ENCODE measurements at places on chromosomes 1 and 21. TPM values are rescaled to one million over a fixed set of nuclear protein-coding genes. Genes with fewer than 3 reads are reported as not detected.

DNA sequence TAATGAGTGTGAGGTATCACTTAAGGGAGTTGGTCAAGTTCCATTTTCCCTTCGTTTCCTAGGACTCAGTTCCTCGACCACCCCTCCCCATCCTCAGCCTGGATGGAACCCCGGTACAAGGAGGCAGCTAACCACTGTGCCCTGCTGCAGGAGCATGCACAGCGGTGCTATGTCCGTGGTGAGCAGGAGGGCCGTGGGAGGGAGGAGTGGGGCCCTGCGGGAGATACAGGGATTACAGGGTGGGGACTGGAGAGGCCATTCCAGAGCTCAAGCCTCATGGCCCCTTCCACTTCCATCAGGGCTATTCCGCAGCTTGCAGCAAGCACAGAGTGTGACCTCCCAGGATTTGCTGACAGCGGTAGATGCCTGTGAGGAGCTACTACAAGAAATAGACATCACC lies 25.8 kb downstream of the HYI start:
- no peak for DNase-seq

GRCh38 chr1:232211149-232211548 lies 418.8 kb downstream of the SIPA1L2 start:
- DNase-seq: no peak

GRCh38 chr1:212205006-212205405 lies 80.2 kb upstream of the PPP2R5A start:
- DNase-seq: no peak

GRCh38 chr1:179310721-179311120 lies 17.1 kb downstream of the SOAT1 start:
- no peak for DNase-seq

DNA sequence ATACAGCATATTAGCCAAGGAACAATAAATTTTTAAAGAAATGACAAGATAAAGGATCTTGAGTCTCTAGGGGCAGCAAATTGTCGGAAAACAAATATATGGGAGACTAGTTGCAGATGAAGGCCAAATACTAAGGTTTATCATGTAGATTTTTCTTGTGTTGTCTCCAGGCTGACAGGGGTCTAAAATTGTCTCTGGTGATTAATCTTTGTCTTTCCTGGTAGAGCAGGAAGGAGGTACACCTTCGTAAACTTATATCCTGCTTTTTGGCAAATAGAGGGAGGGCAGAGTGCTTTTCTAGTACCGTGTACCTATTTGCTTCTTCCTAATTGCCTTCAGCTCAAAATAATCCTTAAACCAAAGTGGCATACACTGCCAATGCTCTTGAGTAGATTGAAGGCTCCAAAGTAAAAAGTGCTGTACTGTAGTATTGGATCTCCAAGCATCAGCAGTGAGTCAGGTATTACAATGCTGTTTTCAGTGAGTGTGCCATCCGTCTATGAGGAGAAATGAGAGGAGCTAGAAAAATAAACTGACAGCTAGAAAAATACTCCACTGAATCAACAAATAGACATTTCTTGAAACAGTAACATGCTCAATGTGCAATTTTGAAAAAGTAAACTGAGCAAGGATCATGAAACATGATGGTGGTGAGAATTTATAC lies 1.8 kb upstream of the LEPR start:
- no peak for DNase-seq

- DNase-seq: no peak
Measured at GRCh38 chr1:37392051-37392450, 82.3 kb upstream of the ZC3H12A start.

DNA sequence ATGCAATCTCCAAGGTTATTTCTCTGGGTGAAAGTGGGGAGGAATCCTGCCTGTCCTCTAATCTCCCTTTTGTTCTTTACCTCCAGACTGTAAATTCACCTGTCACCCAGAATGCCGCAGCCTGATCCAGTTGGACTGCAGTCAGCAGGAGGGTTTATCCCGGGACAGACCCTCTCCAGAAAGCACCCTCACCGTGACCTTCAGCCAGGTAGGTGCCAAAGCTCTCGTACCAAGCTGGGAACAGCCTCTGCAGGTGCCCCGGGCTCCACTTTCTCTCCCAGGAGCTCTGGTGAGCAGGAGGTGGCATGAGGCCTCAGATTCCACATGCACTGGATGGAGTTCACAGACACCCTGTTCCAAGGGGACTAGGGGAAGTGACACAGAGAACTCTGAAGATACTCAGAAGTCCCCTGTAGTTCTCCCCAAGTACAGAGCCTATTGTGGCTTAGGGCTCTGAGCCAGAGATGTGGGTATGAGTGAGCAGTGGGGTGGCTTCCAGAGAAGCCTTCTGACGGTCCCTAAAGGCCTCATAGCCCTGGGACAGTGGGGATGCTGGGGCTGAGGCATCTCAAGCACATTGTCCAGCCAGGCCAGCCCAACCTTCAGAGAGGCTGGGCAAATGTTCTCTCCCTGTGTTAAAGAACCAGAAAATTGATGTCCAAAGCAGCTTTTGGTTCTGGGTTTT lies 30.9 kb downstream of the RASSF5 start:
- DNase-seq: no peak

CFAP45 gene
- polyA plus RNA-seq: 3.7 TPM

VASH2 gene
- 22.2 TPM for polyA plus RNA-seq

C1orf174 gene
- polyA plus RNA-seq: 29.1 TPM

NTRK1 gene
- polyA plus RNA-seq: 1.3 TPM

HSPB7 gene
- polyA plus RNA-seq: 4.9 TPM

Measured in renal pelvis (tissue), 12 donors.